CD4-positive, alpha-beta T cell treated with Interleukin-17A for 4 hours (primary cell): ENCODE measurements at places on chromosomes 2 and 18.

DNA sequence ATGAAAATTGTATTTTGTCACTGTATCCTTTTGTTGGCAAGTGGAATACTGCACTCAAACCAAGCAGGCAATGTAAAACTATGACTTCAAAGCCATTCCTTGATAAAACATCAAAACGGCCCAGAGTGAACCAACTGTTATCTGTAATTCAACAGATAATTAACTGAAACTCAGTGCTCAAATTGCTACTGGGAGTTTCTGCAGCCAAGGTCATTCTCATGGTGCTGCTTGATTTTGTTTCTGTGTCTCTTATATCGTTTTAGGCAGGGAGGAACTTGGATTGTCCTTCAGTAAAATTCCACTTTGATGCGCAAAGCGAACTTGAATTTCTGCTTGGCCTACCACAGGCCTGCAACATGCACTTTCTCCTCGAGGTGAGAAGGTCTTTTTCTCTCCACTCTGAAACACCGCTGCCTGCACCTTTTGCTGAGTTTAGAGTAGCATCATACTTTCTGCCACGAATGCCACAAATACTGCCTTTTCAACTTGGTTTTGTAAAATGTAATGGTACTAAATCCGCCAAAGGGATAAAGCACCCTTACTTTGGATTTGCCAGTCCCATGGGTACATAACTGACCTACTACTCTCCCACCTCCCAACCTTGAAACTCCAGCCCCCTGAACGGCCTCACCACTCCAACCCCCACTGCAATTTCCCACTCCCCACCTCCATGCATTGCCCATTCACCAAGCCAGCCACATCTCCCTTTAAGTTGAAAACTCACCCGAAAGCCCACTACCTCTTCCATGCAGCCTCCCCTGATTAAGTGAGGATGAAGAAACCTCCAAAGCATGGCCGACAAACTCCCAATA lies 204.7 kb downstream of the TGIF1 start:
- no peak for DNase-seq

GRCh38 chr18:22594155-22594690 lies 176.5 kb upstream of the CTAGE1 start:
- DNase-seq, result no peak

GRCh38 chr2:20599861-20600461 lies 50.9 kb downstream of the HS1BP3 start:
- DNase-seq, result no peak

GRCh38 chr2:40388161-40388560 lies 63.7 kb downstream of the SLC8A1 start:
- no peak for DNase-seq

- no peak for DNase-seq
Observed at GRCh38 chr2:75614162-75614651, 32.4 kb upstream of the MRPL19 start.

DNA sequence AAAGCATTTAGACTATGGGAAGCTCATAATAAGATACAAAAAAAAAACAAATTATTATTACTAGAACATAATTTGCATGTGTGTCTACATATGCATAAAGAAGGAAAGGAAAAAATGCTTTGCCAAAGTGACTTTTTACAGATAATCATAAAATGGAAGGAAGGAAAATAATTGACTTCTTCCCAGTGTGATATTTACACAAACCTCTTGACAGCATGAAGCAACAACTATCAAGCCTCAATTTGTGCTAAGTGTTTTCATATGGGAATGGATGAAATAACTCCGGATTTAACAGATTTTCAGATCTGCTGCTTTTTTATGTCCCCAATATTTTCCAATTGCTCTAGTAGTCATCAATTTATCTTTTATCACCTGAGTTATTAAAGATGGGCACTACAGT lies 275.9 kb upstream of the REG3G start:
- DNase-seq, result no peak

GRCh38 chr2:201021914-201022313 lies 49.6 kb downstream of the HYCC2 start:
- no peak for DNase-seq

DNA sequence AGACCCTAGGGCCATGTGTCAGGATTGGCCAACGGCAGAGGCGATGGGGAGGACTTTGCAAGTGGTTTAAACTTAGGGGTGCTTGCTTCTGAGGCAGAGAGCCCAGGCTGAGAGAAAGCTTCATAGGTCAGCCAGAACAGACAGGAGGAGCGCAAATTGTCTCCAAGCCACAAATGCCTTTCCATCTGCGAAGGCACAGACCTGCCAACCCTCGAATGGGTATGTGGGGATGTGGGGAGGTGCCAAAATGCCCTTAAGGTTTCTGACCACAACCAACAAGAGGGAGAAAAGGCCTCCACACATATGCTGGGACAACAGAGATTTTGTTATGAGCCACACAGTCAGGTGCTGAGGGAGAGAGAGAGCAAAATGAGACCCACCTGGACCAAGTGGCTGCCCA lies 283.6 kb downstream of the CYP26B1 start:
- no peak for DNase-seq

DNA sequence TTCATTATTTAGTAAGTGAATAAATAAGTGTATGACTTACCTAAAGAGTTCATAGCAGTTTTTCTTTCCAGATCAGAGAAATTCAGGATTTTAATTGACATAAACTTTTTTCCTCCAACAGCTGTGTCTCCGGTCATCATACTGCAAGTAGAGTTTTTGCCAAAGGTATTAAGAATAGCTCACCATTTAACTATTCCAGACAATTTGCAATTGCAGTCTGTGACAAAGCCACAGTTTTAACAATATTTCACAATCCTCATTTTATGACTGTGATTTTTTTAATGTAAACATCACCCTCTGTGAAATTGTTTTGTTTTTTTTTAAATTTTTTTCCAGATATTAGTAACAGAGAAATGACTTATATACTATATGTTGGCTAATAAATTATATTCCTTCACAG lies 199.1 kb downstream of the TRIB2 start:
- no peak for DNase-seq

DNA sequence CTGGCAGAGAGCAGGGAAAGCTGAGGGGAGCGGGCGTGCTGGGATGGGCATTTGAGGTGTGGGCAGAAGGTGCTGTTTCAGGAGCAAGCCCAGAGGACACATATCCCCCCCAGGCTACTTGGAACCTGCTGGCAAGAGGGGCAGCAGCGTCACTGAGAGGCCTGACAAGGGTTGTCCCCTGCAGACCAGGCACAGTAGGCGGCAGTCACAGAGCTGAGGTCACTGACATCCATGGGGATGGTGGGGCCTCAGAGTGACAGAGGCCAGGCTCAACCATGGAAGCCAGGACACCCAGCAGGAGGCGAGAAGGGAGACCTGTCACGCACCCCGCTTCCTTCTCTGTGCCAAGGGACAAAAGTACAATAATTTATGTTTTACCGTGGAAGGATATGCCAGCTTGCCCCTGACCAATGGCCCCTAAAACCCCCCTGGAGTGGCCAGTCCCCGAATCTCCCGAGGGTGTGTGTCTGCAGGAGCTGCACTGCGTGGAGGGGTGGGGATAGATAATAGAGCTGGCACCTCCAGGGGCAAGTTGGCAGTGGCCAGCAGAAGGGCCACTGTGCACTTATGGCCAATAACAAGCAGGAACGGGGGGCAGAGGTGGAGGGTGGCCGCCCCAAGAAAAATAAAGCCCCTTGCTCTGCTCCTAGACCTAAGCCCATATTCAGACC lies 86.3 kb upstream of the SLC66A3 start:
- no peak for DNase-seq

- no peak for DNase-seq
Observed at GRCh38 chr2:147679955-147680531, 164.8 kb upstream of the ACVR2A start.

DNA sequence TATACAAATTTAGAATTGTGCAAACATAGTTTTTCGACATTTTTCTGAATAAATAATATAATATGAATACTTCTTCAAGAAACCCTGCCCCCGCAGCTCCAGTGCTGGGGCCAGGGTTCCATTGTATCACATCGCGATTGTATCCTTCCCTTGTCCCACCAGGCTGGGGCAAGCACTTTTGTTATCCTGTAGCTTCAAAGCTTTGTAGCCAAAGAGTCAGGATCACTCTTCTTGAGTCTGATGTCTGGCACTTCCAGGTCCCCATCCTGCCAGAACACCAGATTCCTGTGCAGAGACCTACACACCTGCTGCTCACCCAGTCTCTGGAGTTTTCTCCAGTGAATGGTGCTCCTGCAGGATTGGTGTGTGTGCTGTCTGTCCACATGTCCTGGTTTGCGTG lies 186.9 kb downstream of the ASB1 start:
- no peak for DNase-seq

DNA sequence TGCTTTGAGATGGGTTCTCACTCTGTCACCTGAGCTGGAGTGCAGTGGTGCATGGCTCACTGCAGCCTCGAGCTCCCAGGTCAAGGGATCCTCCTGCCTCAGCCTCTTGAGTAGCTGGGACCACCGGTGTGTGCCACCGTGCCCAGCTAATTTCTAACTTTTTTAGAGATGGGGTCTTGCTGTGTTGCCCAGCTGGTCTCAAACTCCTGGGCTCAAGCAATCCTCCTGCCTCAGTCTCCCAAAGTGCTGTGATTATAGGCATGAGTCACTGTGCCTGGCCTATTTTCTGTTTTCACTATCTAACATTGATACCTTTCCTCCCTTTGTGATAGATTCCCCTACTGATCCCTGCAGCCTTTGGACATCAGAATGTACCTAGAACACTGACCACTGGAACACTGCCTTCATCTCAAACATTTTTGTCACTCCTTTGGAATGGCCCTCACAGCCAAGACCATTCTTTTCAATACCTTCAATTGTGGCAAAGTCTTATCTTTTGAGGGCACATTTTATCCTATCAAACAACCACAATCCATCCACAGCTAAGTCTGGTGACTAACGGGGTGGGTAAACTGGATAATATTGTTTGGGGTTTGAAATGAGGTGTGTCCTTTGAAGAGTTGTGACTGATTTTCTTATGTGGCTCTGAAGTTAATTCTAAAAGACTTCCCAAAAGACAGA lies 43.7 kb downstream of the EPAS1 start:
- no peak for DNase-seq

DNA sequence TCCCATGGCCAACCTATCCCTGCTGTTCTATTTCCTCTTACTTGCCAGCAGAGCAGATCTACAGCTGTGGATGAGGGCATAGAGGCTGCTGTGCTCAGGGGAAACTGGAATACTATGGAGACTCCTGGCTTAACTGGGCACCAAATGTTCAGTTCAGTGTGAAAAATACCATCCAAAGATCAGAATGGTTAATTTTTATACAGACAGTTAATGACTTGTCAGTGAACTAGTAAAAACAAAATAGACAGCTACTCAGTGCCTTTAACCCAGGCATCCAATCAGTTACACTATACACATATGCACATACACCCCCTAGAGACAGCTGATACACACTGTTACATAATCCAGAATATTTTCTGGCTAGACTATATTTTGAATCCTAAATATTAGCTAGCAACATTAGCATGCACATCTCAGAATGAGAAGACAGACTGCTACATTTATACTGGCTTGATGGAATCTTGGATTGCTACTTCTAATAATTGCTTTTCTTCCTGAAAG lies 59.1 kb upstream of the WIPF1 start:
- no peak for DNase-seq

DNA sequence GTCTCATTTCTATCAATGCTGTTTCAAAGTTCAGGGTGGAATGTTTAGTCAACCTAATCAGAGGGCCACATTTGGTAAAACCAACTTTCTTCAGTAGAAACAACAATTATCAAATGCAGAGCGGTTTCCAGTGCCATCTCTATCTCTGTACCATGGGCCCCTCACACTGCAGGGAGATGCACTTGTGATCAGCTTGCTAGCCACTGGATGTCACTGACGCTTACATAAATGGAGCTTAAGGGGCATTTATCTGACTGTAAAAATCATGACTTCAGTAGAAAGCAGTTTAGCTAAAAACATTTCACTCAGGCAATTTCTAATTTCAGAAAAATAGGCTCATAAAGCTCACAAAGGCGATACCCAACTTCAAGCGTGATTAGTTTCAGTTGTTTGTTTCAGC lies 678.0 kb downstream of the ZEB2 start:
- DNase-seq, result no peak

DNA sequence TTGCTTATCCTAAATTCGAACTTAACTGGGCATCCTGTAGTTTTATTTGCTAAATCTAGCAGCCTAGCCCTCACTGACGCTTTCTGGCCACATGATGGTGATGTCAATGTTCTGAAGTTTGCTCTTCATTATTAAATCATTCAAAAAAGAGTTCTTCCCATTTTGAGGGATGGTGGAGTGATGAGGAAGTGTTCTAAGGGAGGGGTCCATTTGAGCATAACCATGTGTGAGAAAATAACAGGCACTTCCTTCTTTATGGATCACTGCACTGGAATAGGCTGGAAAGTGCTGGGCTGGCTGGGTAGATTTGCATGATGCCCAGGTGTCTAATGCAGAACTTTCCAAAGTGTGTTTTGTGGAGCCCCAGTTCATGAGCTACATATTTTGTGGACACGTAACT lies 74.2 kb downstream of the TNFRSF11A start:
- no peak for DNase-seq

DNA sequence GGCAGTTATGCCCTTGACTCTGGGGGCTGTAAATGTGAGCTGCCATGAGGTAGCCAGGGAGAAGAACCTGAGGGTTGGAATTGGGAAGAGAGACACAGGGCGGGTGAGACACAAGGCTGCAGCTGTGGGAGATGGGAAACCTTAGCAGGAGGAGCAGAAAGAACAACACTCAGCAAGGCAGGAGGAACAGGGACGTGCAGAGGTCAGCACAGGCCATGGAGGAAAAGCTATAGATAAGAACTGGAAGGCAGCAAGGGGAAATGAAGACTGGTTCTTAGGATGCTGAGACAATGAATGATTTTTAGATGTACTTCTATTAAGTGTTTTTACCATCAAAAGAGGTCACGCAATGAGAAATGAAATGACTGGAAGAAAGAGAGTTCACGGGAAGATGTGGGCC lies 80.2 kb downstream of the USP40 start:
- no peak for DNase-seq

DNA sequence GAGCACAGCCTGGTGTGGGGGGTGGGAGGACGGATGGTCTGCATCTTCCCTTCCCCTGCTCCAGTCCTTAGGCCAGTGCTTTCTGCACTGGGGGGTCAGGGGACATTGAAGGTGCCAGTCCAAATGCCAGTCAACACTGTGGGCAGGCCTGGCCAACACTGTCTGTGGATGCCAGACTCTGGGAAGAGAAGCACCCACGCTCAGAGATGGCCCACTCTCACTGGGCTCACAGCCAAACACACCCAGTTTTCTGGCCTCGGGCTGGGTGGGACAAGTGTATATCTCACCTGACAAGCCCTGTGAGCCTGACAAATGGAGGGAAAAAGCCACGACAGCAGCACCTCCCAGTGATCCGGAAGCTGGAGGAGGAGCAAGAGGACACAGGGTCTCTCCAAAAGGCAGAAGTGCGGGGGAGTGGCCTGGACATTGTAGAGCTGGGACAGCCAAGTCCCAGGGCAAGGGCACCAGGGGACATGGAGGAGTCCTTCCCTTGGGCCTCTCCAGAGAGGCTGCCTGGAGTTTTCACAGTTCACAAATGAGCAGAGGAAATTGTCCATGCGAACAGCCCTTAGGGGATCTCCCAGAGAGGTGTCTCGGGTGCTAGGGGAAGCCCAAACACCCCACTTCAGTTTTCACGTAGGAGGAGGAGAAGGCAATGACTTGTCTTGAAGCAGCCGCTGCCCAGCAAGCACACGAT lies 79.3 kb downstream of the SDC1 start:
- no peak for DNase-seq
